Endothelial cell (in vitro differentiated cells): ENCODE measurements at places on chromosomes 7 and 10. TPM values are rescaled to one million over a fixed set of nuclear protein-coding genes. Genes with fewer than 3 reads are reported as not detected.

GPC2 gene
- 27.2 TPM for total RNA-seq

TAS2R41 gene
- not detected for total RNA-seq

GNAT3 gene
- total RNA-seq: not detected

GRCh38 chr10:79347894-79348639 lies 798 bp downstream of the PPIF start:
- H3K27me3 ChIP-seq: peaks cover 6% of the 10 kb centered on the region
- no peak for DNase-seq
- H3K4me3 ChIP-seq: peak overlapping the region; percentile 62
- no peaks in the 10 kb centered on the region for H3K4me1 ChIP-seq
- H3K27ac ChIP-seq: no peak overlapping the region

DNA sequence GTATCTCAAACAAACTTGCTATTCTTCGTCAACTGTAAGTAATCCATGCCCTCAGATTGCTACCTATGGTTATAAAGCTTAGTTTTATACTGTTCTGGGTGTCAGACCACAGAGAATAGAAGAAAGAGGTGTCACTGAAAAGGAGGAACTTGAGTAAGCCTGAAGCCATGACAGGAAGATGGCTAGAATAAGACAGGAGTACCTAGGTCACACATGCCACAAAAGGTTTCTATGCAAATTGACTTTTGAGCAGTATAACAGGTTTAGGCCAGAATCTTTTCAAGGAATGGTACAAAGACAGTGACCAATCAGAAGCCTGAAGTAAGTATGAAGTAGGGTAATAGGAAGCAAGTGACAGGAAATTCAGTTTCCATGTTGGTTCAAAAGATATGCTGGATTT lies 23.5 kb downstream of the FBXW4 start:
- H3K27me3 ChIP-seq: peaks cover 4% of the 10 kb centered on the region
- H3K36me3 ChIP-seq: peaks cover 44% of the 10 kb centered on the region
- H3K4me3 ChIP-seq: no peak overlapping the region
- H3K27ac ChIP-seq: peak overlapping the region; percentile 76
- H3K4me1 ChIP-seq: peaks cover 44% of the 10 kb centered on the region
- no peak for DNase-seq

- no peaks in the 10 kb centered on the region for H3K36me3 ChIP-seq
- no peaks in the 10 kb centered on the region for H3K4me1 ChIP-seq
- H3K27ac ChIP-seq: no peak overlapping the region
- DNase-seq: no peak
- H3K4me3 ChIP-seq: no peak overlapping the region
These were observed 109.0 kb downstream of the COL28A1 start for GRCh38 chr7:7426676-7427075.

GRCh38 chr7:92456236-92456635 lies 9.0 kb downstream of the GATAD1 start:
- H3K4me1 ChIP-seq: no peaks in the 10 kb centered on the region
- no peak for DNase-seq
- no peak overlapping the region for H3K4me3 ChIP-seq
- no peaks in the 10 kb centered on the region for H3K27me3 ChIP-seq

GRCh38 chr7:14389181-14389591 lies 399.7 kb upstream of the ETV1 start:
- H3K27me3 ChIP-seq: no peaks in the 10 kb centered on the region
- no peaks in the 10 kb centered on the region for H3K4me1 ChIP-seq
- no peak overlapping the region for H3K4me3 ChIP-seq
- no peak overlapping the region for H3K27ac ChIP-seq
- H3K36me3 ChIP-seq: no peaks in the 10 kb centered on the region

- H3K36me3 ChIP-seq: no peaks in the 10 kb centered on the region
- no peak overlapping the region for H3K27ac ChIP-seq
- no peaks in the 10 kb centered on the region for H3K27me3 ChIP-seq
- no peaks in the 10 kb centered on the region for H3K4me1 ChIP-seq
- DNase-seq: no peak
These were observed 359.0 kb upstream of the ANKRD30A start for GRCh38 chr10:36766415-36766810.

GRCh38 chr7:3649678-3650440 lies 348.8 kb downstream of the SDK1 start:
- no peaks in the 10 kb centered on the region for H3K27me3 ChIP-seq
- H3K27ac ChIP-seq: no peak overlapping the region
- no peak for DNase-seq
- no peaks in the 10 kb centered on the region for H3K36me3 ChIP-seq

DNA sequence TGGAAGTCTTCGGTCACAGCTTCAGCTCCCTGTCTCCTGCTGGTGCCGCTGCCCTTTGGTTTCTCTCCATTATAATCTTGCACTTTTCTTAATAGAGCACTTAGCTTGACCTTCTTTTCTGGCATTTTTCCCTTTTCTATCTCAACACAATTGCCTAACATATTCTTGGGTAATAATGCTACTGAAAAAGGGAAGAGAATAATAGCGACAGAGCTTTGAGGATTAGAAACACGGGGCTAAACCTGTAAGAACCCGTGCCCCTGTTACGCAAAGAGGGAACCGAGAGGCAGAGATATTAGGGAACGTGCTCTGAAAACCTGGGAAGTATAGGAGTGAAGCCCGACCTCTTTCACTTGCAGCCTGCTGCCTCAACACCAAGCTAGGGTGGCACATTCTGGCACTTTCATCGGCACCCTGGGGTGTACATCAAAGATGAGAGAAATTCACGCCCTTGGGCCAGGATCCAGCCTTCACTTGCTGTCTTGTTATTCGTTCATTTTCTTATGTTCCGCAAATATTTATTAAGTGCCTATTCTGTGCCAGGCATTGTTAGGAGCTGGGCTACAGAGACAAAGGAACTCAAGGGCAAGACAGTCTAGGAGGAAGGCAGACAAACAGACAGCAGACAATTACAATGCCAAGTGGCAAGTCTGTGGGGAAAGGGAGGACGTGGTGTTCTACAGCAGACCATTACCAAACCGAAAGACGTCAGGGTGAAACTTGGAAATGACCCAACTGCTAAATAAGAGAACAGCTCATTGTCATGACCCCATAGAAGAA lies 33.0 kb upstream of the GALNTL5 start:
- H3K27ac ChIP-seq: no peak overlapping the region
- DNase-seq: no peak
- peaks cover 8% of the 10 kb centered on the region for H3K27me3 ChIP-seq
- H3K4me1 ChIP-seq: peaks cover 2% of the 10 kb centered on the region
- H3K36me3 ChIP-seq: no peaks in the 10 kb centered on the region

DNA sequence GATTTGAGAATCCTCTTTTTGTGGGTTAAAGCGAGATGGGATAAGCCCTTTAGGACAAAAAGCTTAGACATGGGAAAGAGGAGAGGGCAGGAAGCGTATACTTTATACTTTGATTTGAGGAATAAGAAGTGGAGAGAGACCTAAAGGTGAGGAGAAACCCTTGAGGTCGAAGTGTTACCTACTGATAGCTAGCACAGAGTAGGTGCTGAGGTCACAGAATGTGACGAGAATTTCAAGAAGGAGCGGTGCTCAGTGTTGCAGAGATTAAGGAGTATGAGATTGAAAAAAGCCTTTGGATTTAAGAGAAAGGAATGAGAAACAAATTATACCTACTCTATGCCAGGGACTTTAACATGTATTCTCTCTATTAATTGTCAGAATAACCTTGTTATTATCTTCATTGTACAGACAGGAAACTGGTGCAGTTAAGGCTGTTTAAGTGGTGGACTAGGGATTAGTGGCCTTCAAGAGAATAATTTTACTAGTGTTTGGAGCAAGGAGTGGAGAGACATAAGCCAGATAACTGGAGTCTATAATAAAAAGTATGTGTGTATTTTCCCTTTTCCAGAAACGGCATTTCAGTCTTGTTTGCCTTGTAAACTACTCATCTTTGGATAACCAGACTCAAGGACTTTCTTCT lies 8.8 kb downstream of the CAPZA2 start:
- H3K27ac ChIP-seq: peak overlapping the region; percentile 43
- DNase-seq: no peak
- peaks cover 2% of the 10 kb centered on the region for H3K27me3 ChIP-seq

DNA sequence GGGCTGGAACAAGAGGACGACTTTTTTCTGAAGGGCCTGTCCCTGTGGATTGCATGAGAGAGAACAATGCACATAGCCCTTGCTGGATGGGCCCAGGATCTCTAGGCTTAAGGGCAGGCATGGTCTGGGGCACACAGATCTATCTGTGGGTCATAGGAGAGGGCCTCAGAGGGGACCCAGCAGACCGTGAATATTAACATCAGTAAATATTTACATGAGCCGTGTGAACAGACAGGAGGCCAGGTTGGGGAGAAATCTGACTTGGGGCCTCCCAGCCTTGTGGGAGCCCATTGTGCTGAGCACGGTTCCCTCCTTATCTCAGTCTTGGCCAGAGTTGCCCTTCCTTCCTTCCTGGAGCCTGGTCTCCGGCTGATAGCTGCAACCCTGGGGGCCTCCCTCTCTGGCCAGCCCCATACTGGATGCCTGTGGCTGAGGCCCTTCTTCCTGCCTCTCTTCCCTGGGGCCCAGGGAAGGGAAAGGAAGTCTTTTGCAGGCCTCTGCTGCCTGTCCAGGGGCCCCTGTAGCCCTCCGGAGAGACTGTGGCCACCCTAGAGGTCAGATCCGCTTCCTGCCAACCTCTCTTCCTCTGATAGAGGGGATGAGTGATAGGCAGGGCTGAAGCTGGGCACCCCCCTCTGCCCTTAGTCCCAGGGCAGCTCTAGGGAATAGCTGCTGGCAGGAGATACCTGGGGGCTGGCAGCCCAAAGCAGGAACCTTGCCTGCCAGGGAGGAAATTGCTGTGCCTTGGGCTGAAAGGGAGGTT lies 44.5 kb upstream of the TRIM8 start:
- peaks cover 80% of the 10 kb centered on the region for H3K4me1 ChIP-seq
- DNase-seq: peak; percentile 90
- peak overlapping the region; percentile 100 for H3K27ac ChIP-seq
